ENCODE measurements at places on chromosomes 1 and 21.

- peak; percentile 23 for DNase-seq
These were observed 75.6 kb upstream of the KAZN start for GRCh38 chr1:14522926-14523241.

DNA sequence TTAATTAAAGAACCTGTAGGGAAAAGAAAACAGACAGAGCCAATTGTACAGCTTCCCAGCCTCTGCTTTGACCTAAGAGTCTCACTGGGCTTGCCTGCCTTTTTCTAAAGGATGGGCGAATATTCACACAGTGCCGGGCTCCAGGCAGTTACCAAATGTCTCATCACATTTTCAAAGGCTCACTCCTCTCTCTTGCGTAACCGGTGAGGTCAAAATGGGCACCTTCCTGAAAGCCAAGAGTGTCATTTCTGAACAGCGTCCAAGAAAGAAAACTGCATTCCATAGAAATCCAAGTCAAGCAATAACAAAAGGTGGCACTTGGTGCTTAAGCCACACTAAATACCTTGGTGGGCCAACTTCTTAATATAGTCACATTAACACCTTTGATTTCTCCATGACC is 710 bp upstream of the PALMD start:
- DNase-seq, result no peak

- peak; percentile 86 for DNase-seq
These were observed 326.7 kb downstream of the PAPPA2 start for GRCh38 chr1:176789571-176790090.

DNA sequence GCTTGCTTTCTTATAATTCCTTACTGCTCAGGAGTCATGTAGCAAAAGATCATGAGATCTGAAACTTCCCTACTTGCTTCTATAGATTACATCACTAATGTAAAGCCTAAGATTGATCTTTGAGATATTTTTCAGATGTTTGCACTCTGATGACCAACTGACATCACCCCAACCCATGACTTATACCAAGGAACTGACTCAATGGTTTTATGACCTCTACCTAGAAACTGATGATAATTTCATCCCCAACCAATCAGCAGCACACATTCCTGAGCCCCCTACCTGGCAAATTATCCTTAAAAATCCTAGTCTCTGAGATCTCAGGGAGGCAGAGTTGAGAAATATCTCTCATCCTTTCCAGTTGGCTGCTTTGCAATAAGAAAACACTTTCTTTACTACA is 122.3 kb upstream of the CAMK1G start:
- no peak for DNase-seq

DNA sequence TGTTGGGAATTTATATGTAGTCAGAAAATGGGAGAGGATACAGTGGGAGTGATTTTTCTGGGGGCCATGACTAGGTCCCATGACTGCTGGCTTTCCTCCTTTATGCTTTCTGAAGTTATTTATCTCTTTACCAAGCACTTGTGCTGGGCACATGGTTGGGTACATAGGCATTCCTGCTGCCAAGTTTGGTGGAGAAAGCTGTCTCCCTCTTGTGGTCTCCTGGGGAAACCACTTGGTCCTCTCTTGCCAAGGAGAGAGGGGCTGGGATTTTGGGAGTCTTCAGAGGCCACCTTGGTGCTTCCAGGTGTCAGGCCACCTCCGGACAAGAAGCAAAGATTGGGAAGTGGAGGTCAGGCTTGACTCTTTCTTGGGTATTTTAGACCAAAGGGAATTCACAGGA is 120.2 kb upstream of the KCNE2 start:
- DNase-seq, result peak; percentile 29

DNA sequence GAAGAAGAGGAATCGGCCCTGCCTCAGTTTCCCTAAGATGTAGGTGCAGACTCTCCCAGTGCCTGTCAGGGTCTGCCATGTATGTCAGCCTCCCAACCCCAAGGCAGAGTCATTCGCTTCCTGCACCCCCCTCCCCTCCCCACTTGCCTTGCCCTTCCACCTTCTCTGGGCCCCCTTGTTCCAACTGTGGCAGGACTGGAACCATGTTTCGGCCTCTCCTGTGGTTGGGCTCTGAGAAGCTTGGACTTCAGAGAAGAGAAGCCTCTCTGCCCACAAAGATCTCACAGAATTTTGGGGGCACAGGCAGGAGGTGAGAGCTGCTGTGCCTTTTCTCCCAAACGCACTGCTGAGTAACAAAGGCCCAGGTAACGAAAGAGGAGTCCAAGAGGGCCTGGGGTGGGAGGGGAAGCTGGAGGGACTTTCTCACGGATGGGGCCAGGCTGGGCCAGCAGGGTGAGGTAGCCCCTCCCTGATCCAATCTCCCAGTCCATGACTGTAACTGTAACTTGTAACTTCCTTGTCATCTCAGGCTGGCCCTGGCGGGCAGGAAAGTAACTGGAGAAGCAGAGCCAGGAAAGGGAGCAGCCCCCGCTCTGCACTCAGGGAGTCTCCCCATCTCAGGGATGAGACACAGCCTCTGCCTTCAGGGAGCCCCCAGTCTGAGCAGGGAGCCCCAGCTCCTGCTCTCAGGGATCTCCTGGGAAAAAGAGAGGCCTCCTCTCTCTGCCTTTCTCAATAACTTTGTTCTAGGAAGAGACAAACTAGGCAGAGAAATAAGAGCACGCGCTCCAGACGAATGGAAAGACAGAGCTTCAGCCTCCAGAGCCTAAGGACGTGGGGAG is 11.3 kb downstream of the CRABP2 start:
- no peak for DNase-seq

GRCh38 chr1:216325946-216326345 is 97.3 kb downstream of the USH2A start:
- no peak for DNase-seq

GRCh38 chr1:185960422-185961321 is 226.5 kb downstream of the HMCN1 start:
- DNase-seq, result no peak

GRCh38 chr1:6094801-6095505 is 49.3 kb downstream of the KCNAB2 start:
- no peak for DNase-seq

DNA sequence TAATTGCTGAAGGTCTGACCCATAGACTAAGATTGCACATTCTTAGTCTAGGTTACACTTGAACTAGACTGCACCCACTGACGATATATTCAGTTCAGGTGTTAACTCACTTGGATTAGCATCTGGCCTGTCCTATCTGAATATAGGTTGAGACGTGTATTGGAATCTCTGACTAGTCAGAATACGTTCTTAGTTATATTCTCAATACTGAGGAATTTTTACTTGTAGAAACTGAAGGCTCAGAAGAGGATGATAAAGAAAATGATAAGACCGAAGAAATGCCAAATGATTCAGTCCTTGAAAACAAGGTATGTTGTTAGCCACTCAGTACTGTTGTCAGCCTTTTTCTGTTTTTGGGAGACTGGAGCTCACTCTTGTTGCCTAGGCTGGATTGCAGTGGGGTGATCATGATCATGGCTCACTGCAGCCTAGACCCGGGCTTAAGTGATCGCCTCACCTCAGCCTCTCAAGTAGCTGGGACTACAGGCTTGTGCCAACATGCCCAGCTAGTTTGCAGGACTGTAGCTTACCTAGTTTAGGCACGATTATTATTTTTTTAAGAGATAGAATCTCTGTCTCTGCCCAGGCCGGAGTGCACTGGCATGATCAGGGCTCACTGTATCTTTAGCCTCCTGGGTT is 10.8 kb downstream of the CCDC17 start:
- no peak for DNase-seq

- no peak for DNase-seq
These were observed 90.7 kb downstream of the RHOU start for GRCh38 chr1:228825840-228826484.

- peak; percentile 8 for DNase-seq
These were observed 4.0 kb downstream of the OSCP1 start for GRCh38 chr1:36446271-36446670.

GRCh38 chr1:5165762-5166161 is 511.4 kb downstream of the AJAP1 start:
- no peak for DNase-seq

- DNase-seq, result no peak
These were observed 30.6 kb upstream of the LRRC3 start for GRCh38 chr21:44424608-44425306.

- DNase-seq, result no peak
These were observed 655 bp upstream of the KIRREL1 start for GRCh38 chr1:157992833-157993146.

- DNase-seq, result no peak
These were observed 3.6 kb downstream of the UTP11 start for GRCh38 chr1:38015978-38016725.

- no peak for DNase-seq
These were observed 1719.5 kb downstream of the MRPL39 start for GRCh38 chr21:23887725-23888306.

GRCh38 chr1:22044690-22045420 is 7.7 kb upstream of the CDC42 start:
- DNase-seq, result no peak

- no peak for DNase-seq
These were observed 35.0 kb upstream of the JAK1 start for GRCh38 chr1:65001231-65001792.

DNA sequence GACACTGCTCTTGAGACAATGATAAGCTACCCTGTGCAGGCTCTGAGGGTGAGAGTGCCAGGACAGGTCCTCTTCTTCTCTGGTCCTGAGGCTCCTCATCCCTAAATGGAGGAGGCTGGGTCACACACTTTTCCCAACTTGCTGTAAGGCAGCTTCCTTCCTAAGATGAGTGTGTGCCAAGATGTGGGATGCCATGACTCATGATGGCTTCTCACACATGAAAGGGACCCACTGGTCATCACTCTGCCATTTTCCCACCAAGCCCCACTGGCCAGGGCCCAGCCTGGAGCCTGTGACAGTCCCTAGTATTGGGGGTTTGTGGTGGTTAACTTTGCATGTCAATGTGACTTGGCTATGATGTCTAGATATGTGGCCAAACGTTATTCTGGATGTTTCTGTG is 54.4 kb downstream of the CNIH3 start:
- DNase-seq, result no peak

- peak; percentile 85 for DNase-seq
These were observed 69.6 kb downstream of the LHX4 start for GRCh38 chr1:180299479-180300221.

- peak; percentile 41 for DNase-seq
These were observed 112.7 kb downstream of the VPS13D start for GRCh38 chr1:12342401-12343003.

GRCh38 chr1:25565626-25566025 is 22.2 kb downstream of the LDLRAP1 start:
- DNase-seq, result no peak

GRCh38 chr1:19690342-19690741 is 25.7 kb downstream of the HTR6 start:
- DNase-seq, result no peak

GRCh38 chr1:157288006-157288405 is 149.8 kb upstream of the ETV3 start:
- DNase-seq, result no peak

- DNase-seq, result no peak
These were observed 132.2 kb downstream of the ADSS2 start for GRCh38 chr1:244319283-244320132.

All from NCI-H524 (cell line).